ENCODE measurements at places on chromosomes 12 and 14. TPM values are rescaled to one million over a fixed set of nuclear protein-coding genes. Genes with fewer than 3 reads are reported as not detected.

The HOXC6 gene
- 0.48 TPM for total RNA-seq

The GATC gene
- total RNA-seq, result 32.2 TPM

The PRH1 gene
- 3.4 TPM for total RNA-seq

The NELL2 gene
- total RNA-seq, result under 0.01 TPM

The GPRC5D gene
- total RNA-seq, result not detected

The CHGA gene
- not detected for total RNA-seq

The CLMN gene
- 7.2 TPM for total RNA-seq

The PSMD9 gene
- total RNA-seq, result 58.2 TPM

The CABP1 gene
- total RNA-seq, result not detected

The NGB gene
- 0.24 TPM for total RNA-seq

The KLRC3 gene
- total RNA-seq, result not detected

The PPP4R4 gene
- total RNA-seq, result 24.6 TPM

The LMNTD1 gene
- not detected for total RNA-seq

The SAMD15 gene
- 0.72 TPM for total RNA-seq

The DCN gene
- total RNA-seq, result 1.1 TPM

The LALBA gene
- total RNA-seq, result not detected

The CLEC9A gene
- total RNA-seq, result not detected

The GDF3 gene
- not detected for total RNA-seq

The TBX5 gene
- total RNA-seq, result not detected

The CELA1 gene
- not detected for total RNA-seq

The HOTAIR gene
- total RNA-seq, result under 0.01 TPM

The HOXC12 gene
- total RNA-seq, result not detected

The CLEC1A gene
- under 0.01 TPM for total RNA-seq

The MYL2 gene
- total RNA-seq, result not detected

The HRK gene
- under 0.01 TPM for total RNA-seq

The CLEC14A gene
- total RNA-seq, result 0.24 TPM

The RAD52 gene
- total RNA-seq, result 8.3 TPM

The AMDHD1 gene
- not detected for total RNA-seq

The PTPN21 gene
- total RNA-seq, result 4.7 TPM

The CIROP gene
- total RNA-seq, result not detected

The HOXC10 gene
- 2.2 TPM for total RNA-seq

The KRT78 gene
- 1.3 TPM for total RNA-seq

The TTC5 gene
- 11.1 TPM for total RNA-seq

The SLC4A8 gene
- 0.48 TPM for total RNA-seq

The TSHR gene
- total RNA-seq, result not detected

The RNF212B gene
- total RNA-seq, result not detected

The SVOP gene
- total RNA-seq, result not detected

The NTF3 gene
- total RNA-seq, result not detected

The TRIM9 gene
- not detected for total RNA-seq

The PMCH gene
- total RNA-seq, result not detected

The LRIG3 gene
- total RNA-seq, result 97.8 TPM

The GYS2 gene
- total RNA-seq, result not detected

The RHOJ gene
- total RNA-seq, result 0.21 TPM

The KCNK10 gene
- total RNA-seq, result not detected

The KRT75 gene
- 1.1 TPM for total RNA-seq

The BRMS1L gene
- total RNA-seq, result 3.4 TPM

The NRXN3 gene
- total RNA-seq, result 0.24 TPM

Data from tracheal epithelial cell (primary cell).